ENCODE measurements at places on chromosomes 5 and 9.

- DNase-seq: no peak
Measured at GRCh38 chr5:84437673-84438315, 53.1 kb upstream of the EDIL3 start.

DNA sequence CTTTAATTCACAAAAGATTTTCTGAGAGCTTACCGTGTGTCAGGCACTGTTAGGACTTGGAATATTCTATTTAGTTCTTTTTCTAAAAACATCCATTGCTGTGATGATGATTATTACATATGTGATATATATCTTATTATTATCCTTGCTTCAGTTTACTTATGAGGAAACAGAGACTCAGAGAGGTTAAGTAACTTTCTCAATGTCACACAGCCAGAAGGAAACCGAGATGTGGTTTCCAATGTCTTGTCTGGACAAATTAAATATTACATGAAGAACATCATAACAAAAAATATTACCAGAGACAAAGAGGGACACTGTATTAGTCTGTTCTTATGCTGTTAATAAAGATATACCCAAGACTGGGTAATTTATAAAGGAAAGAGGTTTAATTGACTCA is 125.5 kb upstream of the DAP start:
- DNase-seq: no peak

GRCh38 chr5:103668281-103668680 is 105.7 kb upstream of the NUDT12 start:
- DNase-seq: no peak

- no peak for DNase-seq
Measured at GRCh38 chr5:171312129-171312974, 3.3 kb downstream of the TLX3 start.

DNA sequence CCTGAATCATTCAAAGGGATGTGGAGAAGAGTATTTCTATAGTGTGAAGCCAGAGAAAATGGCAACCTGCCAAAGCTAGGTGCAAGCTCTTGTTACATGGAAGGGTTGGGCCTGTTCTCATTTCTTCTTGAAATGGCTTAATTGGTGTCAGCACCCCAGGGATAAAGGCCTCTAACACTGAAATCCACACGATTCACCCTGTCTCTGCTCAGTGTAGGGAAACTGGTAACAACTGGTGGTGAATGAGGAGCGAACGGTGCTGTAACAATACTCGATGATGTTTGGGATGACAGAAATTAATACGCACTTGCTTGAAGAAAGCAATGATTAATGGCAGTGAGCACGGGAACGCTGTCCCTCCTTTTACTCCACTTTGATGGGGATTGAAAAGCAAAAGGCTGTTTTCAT is 16.2 kb downstream of the PBX3 start:
- DNase-seq: no peak

DNA sequence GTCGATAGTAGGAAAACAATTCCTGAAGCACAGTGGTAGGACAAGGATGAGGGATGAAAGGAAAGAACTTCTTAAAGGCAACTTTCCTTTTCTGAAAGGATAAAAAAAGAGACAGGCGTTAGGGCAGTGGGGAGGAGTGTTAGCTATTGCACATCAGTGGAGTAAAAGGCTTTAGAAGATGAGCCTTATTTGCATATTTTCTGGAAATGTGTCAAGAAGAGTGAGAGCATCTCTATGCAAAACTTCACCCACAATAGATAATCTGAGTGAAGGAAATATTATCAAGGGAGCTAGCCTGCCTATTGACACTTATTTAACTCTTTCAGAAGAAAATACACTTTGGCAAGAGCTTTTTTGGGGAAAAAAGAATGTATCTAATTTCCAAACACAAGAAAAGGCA is 151.6 kb downstream of the MACIR start:
- DNase-seq: no peak

- DNase-seq: no peak
Measured at GRCh38 chr5:157571357-157571827, 4.2 kb downstream of the ADAM19 start.

DNA sequence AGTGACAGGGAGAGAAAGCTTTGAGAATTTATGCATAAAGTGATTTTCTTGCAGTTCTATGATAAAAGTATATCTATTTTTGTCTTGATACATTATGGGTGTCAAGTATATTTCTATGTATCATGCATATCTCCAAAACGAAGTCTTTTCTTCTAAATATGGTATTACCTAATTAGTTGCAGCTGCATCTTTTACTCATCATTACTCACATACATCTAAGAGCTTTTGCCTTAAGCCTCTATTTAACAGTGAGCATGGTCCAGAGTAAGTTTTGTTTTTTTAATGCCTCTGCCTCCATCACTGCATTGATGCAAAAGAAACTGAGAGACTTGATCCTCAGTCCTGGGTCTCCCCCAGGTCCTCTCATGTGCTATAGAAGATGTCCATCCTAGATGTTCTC is 40.0 kb upstream of the SMC5 start:
- no peak for DNase-seq

DNA sequence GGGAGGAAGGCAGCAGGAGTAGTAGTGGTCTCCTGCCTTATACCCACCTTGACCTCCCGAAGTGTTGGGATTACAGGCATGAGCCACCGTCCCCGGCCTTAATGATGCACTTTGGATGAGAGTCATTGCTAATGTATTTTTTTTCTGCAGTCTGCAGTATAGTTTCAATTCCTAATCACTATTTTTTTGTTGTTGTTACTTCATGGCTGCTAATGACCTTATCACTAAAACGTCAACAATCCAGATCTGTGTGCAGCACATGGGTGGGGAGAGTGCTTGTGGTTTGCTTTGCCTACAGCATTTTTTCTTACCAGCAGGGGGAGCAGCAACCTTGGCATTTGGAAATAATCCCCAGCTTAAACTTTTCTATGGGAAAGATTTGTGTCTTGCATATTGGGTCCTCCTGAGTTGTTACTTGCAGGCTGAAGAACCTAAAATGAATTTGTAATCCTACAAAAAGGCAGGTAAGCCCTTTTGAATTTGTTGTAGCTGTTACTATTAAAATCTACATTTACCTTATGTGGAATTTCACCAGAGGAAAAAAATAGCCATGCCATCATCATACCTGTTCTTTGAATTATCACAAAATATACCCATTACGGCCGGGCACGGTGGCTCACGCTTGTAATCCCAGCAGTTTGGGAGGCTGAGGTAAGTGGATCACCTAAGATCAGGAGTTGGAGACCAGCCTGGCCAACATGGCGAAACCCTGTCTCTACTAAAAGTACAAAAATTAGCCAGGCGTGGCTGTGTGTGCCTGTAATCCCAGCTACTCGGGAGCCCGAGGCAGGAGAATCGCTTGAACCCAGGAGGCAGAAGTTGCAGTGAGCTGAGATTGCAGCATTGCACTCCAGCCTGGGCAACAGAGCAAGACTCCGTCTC is 6.3 kb upstream of the MED7 start:
- peak; percentile 63 for DNase-seq

- DNase-seq: no peak
Measured at GRCh38 chr5:110179321-110179720, 489.6 kb downstream of the MAN2A1 start.

- DNase-seq: no peak
Measured at GRCh38 chr9:123296174-123296573, 27.8 kb upstream of the STRBP start.

- no peak for DNase-seq
Measured at GRCh38 chr5:65017636-65018035, 248.9 kb downstream of the CWC27 start.

GRCh38 chr5:150948539-150948938 is 43.8 kb upstream of the ZNF300 start:
- DNase-seq: no peak

- no peak for DNase-seq
Measured at GRCh38 chr5:18507114-18507513, 872.9 kb downstream of the TAF11L14 start.

- no peak for DNase-seq
Measured at GRCh38 chr5:146698651-146699050, 179.9 kb downstream of the PPP2R2B start.

DNA sequence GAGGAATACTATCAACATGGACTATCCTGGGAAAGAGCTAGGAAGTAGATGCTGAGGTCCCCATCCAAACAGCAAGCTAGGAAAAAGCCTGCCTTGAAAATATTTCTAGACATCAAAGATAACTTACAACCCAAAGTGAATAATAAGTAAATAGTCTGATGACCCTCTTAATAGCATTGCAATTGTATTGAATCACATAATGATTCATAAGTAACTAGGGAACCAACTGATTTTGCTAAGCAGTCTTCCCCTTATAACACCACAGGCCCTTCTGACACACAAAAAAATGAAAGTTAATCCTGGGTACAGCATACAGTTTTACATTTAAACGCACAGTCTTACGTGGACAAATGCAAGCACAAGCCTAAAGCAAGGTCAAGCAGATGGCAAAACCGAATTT is 199.3 kb downstream of the RFK start:
- DNase-seq: no peak

DNA sequence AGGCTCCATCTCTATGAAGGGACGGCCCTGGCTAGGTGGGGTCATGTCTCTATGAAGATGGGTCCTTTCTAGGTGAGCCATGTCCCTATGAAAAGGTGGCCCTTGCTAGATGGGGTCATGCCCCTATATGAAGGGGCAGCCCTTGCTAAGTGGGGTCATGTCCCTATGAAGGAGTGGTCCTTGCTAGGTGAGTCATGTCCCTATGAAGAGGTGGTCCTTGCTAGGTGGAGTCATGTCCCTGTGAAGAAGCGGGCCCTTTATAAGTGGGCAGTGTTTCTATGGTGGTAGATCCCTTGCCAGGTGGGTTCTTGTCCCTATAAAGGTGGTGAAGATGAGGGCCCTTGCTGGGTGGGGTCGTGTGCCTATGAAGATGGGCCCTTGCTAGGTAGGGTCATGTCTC is 283.0 kb upstream of the IRX2 start:
- no peak for DNase-seq

- no peak for DNase-seq
Measured at GRCh38 chr9:12414514-12414913, 278.7 kb upstream of the TYRP1 start.

GRCh38 chr9:4016789-4017188 is 283.1 kb downstream of the GLIS3 start:
- no peak for DNase-seq

- DNase-seq: no peak
Measured at GRCh38 chr5:4874097-4874496, 266.0 kb upstream of the ADAMTS16 start.

- no peak for DNase-seq
Measured at GRCh38 chr9:137721899-137722298, 103.1 kb downstream of the EHMT1 start.

- no peak for DNase-seq
Measured at GRCh38 chr5:63323926-63324325, 638.3 kb downstream of the HTR1A start.

DNA sequence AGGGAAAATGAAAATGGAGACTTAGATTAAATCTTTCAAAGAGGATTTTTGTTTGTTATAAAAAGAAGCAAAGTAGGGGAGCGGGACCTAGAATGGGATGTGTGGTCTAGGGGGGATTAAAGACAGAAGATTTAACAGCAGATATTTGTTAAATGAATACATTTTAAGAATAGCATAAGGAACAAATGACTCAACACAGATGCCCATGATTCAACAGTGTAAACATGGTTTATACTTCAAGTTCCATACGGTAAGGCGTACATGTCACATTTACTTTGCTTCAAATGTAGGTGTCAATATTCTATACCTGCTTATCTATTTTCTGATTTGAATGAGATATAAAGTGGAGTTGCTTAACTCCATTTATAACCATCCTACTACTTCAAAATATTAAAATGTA is 1.5 kb downstream of the TICAM2 start:
- DNase-seq: no peak

GRCh38 chr5:71830681-71831539 is 111.8 kb downstream of the CARTPT start:
- no peak for DNase-seq

DNA sequence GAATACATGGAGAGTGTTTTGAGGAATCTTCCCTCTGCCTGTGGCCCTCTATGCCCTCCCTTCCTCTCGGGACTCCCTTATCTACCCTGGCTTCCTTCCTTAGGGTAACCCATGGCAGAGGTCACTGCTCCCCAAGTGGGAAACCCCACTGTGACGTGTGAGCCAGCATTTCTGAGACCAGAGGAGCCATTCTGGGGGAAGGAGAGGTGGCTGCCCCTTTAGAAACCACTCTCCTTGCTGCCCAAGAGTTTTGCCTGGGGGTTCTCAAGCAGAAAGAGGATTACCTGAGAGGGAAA is 23.1 kb downstream of the CCNJL start:
- DNase-seq: no peak

DNA sequence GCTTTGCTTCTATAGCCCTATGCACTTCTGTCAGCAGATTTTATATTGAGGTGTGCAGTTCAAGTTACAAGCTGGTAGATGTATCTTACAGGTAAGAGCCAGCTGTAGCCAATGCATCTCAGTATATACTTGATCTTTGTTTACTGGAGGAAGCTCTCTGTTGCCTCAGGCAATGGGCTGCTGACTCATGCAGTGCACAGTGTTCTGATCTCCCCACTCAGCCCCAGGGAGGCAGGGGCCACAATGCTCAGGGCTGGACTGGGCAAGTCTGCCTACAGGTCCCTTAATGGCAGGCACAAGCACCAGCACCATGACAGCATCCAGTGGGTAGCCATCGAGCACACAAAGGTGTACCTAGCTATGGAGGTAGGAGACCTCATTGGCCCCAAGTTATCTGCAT is 178.8 kb upstream of the CDH10 start:
- DNase-seq: no peak

Measured in stimulated activated CD8-positive, alpha-beta memory T cell treated with anti-CD3 and anti-CD28 coated beads, Interleukin-7, amount 100 ng/mL, for 1 hour (primary cell).